Aorta (tissue), 5 donors: ENCODE measurements at places on chromosomes 12 and 14. TPM values are rescaled to one million over a fixed set of nuclear protein-coding genes. Genes with fewer than 3 reads are reported as not detected.

The TAS2R50 gene
- 3.3 TPM for total RNA-seq

The TAS2R30 gene
- total RNA-seq: 8.6 TPM

The HOXC13 gene
- total RNA-seq: not detected

DNA sequence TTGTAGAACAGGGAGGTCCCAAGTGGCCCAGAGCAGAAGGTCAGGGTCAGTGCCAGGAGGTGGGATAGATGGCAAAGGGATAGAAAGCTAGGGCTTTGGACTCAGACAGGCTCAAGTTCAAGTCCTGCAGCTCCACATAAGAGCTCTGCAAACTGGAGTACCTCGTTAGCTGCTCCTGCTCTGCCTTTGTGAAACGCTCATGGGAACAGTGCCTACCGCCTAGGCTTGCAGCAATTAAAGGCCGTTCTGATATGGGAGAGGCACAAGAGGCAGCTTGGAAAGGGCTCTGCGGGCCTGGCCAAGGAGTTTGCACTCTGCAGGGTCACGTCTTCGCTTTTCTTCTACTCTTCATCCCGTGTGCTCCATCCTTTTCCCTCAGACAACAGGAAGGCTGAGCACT is 54.1 kb downstream of the MAP1LC3B2 start:
- no peak overlapping the region for H3K27ac ChIP-seq
- no peaks in the 10 kb centered on the region for H3K36me3 ChIP-seq
- no peak for DNase-seq
- H3K27me3 ChIP-seq: no peaks in the 10 kb centered on the region

DNA sequence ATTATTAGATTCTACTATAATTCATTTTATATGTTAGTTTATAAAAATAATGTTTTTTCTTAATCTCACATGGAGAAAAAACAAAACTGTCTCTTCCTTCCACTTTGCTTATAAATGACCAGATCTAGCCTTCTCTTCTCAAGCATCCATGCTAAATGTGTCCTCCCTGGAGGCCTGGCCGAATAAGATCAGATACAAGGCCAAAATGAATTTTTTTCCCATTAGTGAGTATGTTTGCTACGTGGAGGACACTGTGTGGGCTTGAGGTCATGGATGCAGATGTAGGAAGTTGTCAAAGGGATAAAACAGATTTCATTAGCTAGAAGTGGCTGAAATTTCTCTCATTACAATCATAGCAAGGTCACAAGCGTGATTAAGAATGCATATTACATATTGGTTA is 1244.9 kb upstream of the SEL1L start:
- H3K4me3 ChIP-seq: no peak overlapping the region
- no peaks in the 10 kb centered on the region for H3K27me3 ChIP-seq
- no peaks in the 10 kb centered on the region for H3K4me1 ChIP-seq
- no peak for DNase-seq
- H3K36me3 ChIP-seq: no peaks in the 10 kb centered on the region

GRCh38 chr12:104356231-104357115 is 52.9 kb downstream of the EID3 start:
- no peak overlapping the region for H3K4me3 ChIP-seq
- H3K27ac ChIP-seq: no peak overlapping the region
- DNase-seq: no peak
- no peaks in the 10 kb centered on the region for H3K36me3 ChIP-seq

DNA sequence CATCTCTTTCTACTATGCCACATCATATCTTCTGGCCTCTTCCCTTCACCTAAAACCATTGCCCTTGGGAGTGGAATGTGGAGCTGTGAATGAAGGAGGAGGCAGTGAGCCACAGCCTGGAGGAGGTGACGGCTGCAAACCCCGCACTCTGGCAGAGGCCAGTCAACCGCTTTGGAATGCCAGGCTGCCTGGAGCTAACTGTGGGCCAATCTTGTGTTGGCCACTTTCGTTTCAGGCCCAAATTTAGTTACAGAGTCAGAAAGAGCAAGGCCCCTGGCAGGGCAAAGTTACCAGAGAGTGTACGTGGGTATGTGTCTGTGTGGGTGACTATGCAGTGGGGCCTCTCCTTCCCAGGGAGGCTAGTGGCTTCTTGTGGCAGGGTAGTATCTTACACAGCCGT is 40.1 kb downstream of the CACNA1C start:
- H3K36me3 ChIP-seq: no peaks in the 10 kb centered on the region
- H3K4me3 ChIP-seq: no peak overlapping the region
- peak; percentile 89 for DNase-seq
- H3K4me1 ChIP-seq: no peaks in the 10 kb centered on the region

- H3K4me1 ChIP-seq: no peaks in the 10 kb centered on the region
Measured at GRCh38 chr12:112570096-112570495, 151.3 kb downstream of the PTPN11 start.

DNA sequence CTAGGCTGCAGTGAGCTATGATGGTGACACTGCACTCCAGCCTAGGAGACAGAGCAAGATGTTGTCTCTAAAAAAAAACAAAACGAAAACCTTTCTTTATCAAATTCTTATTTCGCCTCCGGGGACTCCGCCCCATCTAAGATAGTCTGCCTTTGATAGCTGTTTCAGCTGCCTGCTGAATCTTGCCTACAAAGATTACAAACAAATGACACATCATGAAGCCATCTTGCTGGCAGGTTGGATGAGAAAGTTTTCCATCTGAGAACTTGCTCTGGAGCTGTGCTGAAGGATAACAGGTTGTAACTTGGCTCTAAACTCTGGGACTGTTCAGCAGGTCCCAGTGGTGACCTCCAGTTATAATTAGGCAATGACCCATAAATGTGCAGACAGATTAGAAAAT is 41.8 kb upstream of the AEBP2 start:
- H3K27me3 ChIP-seq: no peaks in the 10 kb centered on the region
- no peak overlapping the region for H3K4me3 ChIP-seq
- H3K27ac ChIP-seq: no peak overlapping the region
- no peaks in the 10 kb centered on the region for H3K36me3 ChIP-seq
- no peak for DNase-seq
- no peaks in the 10 kb centered on the region for H3K4me1 ChIP-seq

GRCh38 chr12:23758608-23759007 is 190.9 kb downstream of the SOX5 start:
- no peak overlapping the region for H3K4me3 ChIP-seq
- H3K27me3 ChIP-seq: no peaks in the 10 kb centered on the region
- H3K27ac ChIP-seq: no peak overlapping the region
- no peaks in the 10 kb centered on the region for H3K36me3 ChIP-seq
- no peaks in the 10 kb centered on the region for H3K4me1 ChIP-seq
- DNase-seq: no peak

- H3K4me3 ChIP-seq: no peak overlapping the region
- no peak for DNase-seq
- no peaks in the 10 kb centered on the region for H3K36me3 ChIP-seq
- no peak overlapping the region for H3K27ac ChIP-seq
- H3K4me1 ChIP-seq: peaks cover 5% of the 10 kb centered on the region
- H3K27me3 ChIP-seq: no peaks in the 10 kb centered on the region
Measured at GRCh38 chr14:61581340-61581739, 114.0 kb upstream of the HIF1A start.

- no peak overlapping the region for H3K4me3 ChIP-seq
- H3K36me3 ChIP-seq: no peaks in the 10 kb centered on the region
- H3K4me1 ChIP-seq: no peaks in the 10 kb centered on the region
- DNase-seq: no peak
- no peaks in the 10 kb centered on the region for H3K27me3 ChIP-seq
- no peak overlapping the region for H3K27ac ChIP-seq
Measured at GRCh38 chr14:69822456-69822855, 25.4 kb upstream of the SLC10A1 start.

DNA sequence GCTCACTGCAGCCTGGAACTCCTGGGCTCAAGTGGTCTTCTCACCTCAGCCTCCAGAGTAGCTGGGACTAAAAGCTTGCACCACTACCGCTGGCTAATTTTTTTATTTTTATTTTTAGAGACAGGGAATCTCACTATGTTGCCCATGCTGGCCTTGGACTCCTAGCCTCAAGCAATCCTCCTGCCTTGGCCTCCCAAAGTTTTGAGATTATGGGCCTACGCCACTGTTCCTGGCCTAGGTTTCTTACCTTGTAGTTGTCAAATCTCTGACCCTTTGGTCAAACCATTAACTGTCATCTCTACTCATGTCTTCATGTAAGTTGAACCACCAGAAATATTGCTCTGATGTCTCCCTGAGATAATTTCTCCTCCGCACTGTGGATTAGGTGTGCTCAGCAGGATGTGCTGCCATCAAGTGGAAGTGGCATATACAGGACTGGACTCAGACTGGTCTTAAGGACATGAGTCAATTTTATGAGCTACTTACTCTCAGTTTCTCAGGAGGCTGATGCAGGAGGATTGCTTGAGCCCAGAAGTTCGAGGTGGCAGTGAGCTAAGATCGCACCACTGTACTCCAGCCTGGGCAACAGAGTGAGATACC is 28.5 kb downstream of the ACTR6 start:
- H3K27me3 ChIP-seq: no peaks in the 10 kb centered on the region
- no peaks in the 10 kb centered on the region for H3K4me1 ChIP-seq
- no peak overlapping the region for H3K27ac ChIP-seq
- DNase-seq: no peak
- no peaks in the 10 kb centered on the region for H3K36me3 ChIP-seq

DNA sequence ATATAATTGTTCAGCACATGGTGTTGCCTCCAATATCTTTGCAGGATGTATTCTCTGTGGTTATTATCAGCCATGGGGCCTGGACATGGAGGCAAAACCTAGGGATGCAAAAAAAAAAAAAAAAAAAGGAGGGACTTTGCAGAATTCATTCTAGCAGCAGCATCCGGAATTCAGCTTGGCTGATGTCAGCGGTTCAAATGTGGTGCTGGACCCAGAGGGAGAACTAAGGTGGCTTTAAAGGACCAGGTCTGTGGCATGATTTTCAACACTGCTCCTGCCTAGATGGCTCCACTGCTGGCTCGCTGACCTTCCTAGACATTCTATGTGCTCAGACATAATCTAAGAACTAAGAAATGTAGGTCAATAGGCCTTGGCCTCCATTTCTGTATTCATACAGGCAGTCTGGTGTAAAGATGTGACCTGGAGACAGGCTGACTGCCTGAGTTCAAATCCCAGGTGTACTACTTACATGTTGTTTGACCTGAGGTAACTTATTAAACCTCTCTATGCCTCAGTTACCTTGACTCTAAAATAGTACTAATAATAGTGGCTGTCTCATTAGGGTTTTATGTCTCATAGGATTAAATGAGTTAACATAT is 108.6 kb downstream of the PPM1A start:
- no peaks in the 10 kb centered on the region for H3K36me3 ChIP-seq
- H3K4me3 ChIP-seq: no peak overlapping the region
- no peak overlapping the region for H3K27ac ChIP-seq
- no peak for DNase-seq

DNA sequence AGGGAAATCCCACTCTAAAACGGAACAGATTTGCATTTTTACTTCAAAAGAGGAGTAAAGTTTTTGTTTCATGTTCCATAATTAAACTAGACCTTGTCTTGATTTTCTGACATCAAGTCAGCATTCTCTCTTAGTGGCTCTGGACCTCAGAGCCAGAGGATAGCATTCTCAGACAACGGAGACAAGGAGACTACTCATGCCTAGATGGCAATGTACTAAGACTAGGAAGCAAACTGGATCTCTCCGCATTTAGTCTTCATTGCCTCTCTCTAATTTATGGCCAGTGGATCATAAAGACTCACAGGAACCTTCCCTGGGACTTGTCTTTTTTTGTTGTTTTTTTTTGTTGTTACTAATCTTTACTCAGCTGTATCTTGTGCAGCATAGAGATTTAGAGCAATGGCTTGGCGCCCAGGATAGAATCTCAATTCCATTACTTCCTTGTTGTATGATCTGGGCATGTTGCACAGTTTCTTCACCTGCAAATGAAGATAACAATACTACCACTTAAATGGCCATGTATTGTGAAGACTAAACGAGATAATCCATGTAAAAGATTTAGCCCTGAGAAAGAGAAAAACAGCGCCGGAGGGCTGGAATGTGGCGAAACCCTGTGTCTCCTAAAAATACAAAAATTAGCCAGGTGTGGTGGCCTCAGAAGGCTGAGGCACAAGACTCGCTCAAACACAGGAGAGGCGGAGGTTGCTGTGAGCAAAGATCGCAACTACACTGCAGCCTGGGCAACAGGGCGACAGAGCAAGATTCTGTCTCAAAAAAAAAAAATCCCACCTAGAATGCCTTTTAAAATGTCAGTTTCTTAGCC is 4.0 kb upstream of the GEMIN2 start:
- H3K4me3 ChIP-seq: no peak overlapping the region
- DNase-seq: no peak
- H3K27ac ChIP-seq: no peak overlapping the region
- H3K36me3 ChIP-seq: no peaks in the 10 kb centered on the region

DNA sequence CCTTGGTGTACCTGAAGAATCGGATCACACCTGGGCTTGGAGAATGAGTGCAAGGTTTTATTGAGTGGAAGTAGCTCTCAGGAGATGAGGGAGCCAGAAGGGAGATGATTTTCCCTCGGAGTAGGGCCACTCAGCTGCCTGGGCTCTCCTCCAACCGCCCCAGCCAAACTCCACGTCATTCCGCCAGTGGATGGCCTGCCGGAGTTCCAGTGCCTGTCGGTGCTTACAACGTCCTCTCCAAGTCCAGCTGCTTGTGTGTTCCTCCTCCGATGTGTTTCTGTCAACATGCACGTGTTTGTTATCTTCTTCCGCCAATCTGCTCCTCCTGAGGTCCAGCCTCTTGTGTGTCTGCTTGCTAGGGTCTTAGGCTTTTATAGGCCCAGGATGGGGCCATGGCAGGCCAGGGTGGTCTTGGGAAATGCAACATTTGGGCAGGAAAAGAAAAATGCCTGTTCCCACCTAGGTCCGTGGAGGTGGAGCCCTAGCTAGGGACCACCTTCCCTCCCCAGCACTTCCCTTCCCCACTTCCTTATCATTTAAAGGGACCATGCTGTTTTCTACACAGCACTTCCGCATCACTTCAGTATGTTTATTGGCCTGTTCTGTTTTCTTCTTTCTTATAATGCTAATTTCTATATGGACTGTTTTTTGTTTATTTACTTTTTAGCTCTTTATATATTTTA is 343.2 kb downstream of the PDZRN4 start:
- peak; percentile 83 for DNase-seq
- H3K27ac ChIP-seq: no peak overlapping the region
- no peaks in the 10 kb centered on the region for H3K27me3 ChIP-seq
- no peaks in the 10 kb centered on the region for H3K36me3 ChIP-seq

DNA sequence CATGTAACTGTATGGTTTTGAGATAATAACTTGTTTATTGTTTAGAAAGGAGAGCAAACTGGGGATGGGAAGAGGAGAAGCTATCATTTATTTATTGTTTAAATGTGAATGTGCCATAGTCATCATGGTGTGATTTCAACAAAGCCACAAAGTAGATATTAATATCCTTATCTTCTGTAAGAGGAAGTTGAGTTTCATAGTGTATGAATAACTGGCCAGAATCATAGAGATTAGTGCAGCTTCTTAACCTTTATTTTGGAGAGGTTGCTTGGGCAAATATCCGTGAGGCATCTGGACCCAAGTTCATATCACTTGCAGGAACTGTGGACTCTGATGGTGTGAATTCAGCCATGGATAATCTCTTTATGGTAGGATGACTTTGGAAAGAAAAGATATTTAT is 26.8 kb upstream of the LYZ start:
- H3K27me3 ChIP-seq: no peaks in the 10 kb centered on the region
- H3K27ac ChIP-seq: no peak overlapping the region
